Fibroblast of skin of back (primary cell): ENCODE measurements at places on chromosomes 7 and 10.

GRCh38 chr10:87685832-87686574, 26.3 kb downstream of the PAPSS2 start:
- no peak for DNase-seq

DNA sequence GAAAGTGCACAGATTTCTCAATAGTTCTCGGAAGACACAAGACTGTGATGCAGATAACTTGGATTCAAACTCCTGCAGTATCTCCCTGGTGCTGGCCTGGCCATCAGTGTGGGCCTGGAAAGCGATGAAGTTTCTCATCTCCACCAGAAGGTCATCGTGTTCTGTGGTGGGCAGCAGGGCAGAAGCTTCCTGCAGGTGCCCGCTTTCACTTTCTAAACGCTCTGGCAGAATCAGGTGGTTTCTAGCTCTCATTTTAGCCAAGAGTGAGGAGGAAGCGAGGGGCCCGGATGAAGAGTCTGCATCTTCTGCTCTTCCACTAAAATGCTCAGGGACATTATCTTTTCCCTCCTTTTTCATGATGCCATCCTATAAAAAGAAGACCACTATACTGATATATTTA, 63.0 kb upstream of the DRGX start:
- no peak for DNase-seq

DNA sequence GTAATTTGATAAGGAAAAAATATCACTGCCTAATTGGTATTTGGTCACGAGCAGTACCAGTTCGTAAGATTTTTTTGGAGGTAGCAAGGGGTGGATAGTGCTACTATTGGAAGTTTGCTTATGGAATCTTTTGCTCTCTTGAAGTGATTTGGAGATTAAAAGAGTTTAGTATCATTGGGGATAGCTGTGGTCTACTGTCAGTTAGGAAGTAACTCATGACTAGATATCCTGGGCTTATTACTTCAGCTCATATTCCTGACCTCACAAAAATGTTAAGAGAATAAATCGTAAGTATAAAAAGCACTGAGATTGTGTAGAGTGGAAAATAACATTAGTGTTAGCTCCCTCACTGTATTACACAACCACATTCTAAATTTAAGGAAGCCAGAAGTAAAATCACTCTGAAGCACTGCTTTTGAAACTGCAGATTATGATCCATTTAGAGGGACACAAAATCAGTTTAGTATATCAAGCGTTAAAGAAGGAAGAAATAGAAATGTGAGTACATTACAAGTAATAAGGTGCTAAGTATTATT, 22.6 kb downstream of the SGPL1 start:
- no peak for DNase-seq

DNA sequence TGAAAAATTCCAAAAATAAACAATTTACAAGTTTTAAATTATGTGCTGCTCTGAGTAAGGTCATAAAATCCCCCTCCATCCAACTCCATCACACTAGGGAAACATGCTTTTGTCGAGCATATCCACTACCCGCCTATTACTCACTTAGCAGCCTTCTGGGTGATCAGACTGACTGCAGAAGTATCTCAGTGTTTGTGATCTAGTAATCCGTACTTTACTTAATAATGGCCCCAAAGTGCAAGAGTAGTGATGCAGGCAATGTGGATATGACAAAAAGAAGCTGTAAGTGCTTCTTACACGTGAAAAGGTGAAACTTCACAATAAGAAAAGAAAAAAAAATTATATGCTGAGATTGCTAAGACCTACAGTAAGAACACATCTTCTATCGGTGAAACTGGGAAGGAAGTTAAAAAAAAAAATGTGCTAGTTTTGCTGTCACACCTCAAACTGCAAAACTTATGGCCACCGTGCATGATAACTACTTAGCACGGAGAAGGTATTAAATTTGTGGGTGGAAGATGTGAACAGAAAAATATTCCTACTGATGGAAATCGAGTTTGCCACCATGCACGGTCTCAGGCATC, 43.2 kb downstream of the SEMA3C start:
- no peak for DNase-seq

GRCh38 chr7:14748461-14748860, 154.1 kb downstream of the DGKB start:
- DNase-seq: peak; percentile 91

DNA sequence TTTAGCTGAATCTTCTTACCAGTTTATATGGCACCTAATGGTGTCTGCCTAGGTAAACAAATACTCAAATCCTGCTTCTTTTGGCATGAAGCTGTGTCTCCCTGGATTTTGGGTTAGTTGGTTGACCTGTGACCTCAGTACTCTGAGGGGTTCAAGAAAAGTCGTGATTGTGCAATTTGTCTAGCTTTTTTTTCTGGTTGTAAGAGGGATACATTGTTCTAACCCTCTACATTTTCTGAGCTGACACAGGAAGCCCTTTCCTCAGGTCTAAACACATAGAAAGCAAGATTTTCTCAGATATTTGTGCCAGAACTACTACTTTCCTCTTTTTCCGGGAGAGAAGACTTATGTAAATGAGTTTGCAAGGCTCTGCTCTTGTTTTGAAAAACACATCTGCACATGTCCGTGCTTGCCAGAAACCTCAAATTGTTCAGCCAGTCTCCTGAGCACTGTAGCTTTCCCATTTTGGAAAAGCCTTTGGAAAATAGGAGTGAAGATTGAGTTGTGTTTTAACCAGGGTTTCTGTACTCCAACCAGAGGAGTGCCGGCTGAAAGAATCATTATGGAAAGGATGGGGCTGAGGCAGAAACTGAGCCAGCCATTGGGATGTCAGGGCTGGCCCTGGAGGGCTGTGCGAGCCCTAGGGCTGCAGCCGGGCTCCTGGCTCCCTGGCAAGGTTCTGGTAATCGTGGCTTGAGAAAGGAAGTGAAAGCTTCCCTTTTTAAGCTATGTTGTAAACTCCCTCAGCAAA, 31.3 kb upstream of the CXCL12 start:
- DNase-seq: no peak

- no peak for DNase-seq
Measured at GRCh38 chr10:29970576-29970975, 88.8 kb downstream of the JCAD start.

GRCh38 chr10:117740691-117741222, 198.2 kb downstream of the EMX2 start:
- DNase-seq: no peak

GRCh38 chr10:22344249-22344648, 1.0 kb upstream of the SPAG6 start:
- DNase-seq: no peak

DNA sequence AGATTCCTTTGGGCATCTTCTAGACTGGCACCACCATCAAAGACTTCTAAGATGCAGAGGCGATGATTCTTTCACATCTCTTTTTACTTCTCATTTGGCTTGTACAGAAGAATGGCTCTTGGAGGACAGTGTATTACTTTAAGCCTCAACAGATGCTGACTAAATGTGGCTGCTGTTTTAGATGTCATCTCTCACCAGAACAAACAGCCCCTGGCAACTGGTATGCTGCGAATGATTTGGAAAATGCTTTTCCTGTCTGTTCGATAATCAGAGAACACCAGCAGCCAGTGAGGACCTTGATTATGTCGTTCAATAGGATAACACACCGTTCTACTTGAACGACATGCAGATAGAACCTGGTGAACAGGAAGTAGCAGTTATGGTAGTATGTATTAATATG, 131.8 kb downstream of the RNF216 start:
- DNase-seq: no peak

DNA sequence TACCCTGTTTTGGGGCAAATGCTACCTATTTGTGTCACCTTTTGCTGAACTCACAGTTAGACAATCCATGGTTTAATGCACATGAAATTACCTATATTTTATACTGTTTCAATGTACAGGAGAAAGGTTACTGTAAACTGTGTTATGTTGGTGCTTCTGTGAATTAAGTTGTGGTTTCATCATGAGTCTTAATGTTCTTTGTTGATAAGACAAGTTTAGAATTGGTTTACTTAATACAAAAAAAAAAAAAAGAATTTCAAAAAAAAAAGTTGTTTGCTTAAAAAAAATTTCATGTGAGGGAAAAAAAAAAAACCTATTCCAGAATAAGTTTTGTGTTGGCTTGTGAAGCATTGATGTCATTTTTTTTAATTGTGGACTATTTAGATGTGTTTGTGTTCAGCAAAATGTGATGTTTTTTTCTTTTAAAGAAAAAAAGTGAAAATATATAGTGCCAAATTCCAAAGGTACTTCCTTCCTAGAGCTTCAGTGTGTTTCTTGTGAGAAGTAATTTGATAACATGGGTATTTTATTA, 280.3 kb downstream of the USP6NL start:
- no peak for DNase-seq

- no peak for DNase-seq
Measured at GRCh38 chr10:105855791-105856190, 1214.7 kb downstream of the SORCS3 start.

DNA sequence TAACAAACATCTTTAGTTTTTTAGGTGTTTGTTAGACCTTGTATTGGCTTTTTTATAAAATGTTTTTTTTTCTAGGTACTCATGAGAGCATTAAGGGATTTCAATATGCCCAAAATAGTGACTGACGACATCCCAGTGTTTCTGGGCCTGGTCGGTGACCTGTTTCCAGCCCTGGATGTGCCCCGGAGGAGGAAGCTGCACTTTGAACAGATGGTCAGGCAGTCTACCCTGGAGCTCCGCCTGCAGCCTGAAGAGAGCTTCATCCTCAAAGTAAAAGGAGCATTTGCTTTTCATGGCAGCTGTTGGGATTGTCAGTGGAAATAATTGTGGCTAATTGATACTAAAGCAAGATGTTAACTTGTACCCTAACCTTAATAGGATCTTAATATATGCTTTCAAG, 161.5 kb downstream of the DNAH11 start:
- DNase-seq: no peak

DNA sequence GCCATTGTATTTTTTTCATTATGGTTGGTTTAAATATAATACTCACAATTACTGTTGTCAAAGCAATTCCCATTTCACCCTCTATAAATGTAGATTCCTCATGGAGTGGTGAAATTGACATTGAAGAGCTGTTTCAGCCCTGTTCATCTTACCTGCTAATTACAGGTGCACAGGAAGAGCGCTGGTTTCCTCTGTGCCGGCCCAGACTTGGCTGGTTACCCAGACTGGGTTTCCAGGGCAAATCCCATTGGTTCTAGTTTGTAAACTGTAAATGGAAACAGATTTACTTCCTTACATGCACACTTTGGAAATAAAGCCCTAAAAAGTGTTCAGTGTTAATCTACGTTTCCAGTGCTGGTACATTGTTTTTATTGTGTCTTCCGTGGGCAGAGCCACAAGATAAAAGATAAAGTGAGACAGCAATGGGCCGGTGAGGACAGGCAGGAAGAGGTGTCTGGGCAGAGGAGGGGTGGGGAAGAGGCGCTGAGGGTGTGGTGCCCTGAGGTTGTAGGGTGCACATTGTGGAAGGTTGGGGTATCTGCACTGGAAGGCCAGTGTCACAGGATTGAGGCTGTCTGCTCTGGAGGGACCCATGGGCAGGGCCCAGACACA, 71.6 kb upstream of the ZPBP start:
- no peak for DNase-seq

DNA sequence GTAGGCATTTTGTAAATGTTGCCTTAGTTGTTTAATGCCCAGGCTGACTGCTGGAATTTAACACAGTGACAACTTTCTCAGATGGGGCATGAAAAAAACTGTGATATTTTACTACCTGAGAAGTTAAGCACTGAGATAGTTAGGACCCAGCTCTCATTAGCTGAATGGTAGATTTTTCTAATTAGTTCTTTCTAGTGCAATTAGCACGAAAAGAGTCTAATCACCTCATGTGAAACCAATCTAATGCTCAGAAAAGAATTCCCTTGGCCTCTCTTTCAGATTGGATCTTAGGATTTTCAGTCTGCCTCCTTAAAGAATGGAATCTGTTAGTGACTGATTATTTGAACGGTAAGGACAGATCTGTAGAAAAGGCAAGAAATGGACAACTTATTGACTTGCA, 743.2 kb downstream of the AUTS2 start:
- no peak for DNase-seq

DNA sequence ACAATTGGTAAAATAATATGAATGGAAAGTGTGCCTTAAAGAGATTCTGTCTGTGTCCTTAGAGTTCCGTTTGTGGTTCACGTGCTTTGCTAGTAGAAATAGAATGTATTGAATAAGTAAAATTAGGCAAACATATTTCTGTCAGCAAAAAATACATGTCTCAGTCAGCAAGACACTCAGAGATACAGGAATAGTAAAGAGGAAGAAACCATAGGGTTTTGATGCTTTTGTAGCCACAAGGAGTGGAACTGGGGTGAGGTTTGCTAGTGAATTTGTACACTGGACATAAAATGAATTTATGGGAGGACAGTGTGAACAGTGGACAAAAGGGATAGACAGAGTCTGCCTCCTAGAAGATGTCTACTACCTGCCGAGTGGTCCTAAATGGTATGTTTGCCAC, 289.2 kb upstream of the NRP1 start:
- DNase-seq: no peak

- peak; percentile 67 for DNase-seq
Measured at GRCh38 chr7:147519062-147519461, 1071.5 kb upstream of the C7orf33 start.

DNA sequence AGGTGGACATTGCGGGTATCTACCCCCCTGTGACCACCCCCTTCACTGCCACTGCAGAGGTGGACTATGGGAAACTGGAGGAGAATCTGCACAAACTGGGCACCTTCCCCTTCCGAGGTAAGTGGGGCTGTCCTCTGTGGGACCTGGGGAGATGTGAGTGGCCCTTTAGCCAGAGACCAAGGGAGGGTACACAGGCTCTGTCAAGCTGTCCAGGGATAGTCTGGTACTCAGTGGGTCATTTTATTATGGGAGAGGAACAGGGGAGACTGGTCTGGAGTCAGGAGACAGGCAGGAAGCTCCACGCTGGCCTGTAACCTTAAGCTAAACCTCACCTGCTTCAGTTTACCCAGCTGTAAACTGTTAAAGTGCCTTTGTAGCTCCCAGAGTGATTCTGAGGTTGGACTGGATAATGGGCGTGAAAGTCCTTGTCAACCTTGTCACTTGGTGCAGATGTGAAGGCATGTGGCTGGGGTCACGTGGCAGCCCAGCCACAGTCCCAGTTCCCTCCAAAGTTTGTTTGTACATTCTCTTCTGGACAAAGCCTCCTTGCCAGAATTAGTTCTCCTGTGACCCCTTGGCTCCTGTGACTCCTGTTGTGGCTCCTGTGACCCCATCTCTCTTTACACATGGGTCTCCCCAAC, 729 bp downstream of the HOGA1 start:
- no peak for DNase-seq

DNA sequence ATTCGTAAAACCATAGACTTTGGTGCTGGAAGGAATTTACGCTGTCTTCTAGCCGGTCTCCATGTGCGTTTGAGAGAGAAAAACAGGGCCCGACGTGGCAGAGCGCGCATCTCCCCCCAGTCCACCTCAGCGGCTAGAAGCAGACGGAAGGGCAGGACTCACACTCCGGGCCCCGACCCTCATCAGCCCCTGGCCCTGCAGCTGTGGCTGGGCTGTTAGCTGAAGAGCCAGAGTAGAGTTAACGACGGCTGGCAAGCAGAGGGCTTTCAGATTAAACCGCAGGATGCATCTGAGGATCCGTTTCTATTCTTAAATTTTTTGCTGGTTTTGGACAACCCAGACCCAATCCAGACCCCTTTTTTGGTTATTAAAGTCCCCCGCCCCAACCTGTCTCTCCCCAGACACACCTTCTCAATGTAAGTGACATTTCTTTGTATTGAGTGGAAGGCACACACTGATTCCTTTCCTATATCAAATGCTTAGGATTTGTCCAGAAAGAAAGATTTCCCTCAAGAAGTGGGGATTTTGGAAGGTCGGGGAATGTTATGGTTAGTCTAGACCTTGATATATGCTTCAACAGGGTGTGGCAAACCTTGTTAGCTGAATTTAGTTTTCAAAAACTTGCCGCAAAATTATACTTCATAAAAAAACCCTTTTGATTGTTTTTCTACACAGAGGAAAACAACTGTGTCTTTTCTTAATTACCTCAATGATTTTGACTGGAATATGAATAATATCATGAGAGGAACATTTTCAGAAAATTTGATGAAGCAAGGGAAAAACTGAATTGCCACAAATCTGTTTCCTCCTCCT, 1.7 kb upstream of the TBX20 start:
- no peak for DNase-seq
